Activated gamma-delta T cell treated with Interleukin-2 at 50 U/mL for 16 hours (primary cell): ENCODE measurements at places on chromosomes 16 and 17.

DNA sequence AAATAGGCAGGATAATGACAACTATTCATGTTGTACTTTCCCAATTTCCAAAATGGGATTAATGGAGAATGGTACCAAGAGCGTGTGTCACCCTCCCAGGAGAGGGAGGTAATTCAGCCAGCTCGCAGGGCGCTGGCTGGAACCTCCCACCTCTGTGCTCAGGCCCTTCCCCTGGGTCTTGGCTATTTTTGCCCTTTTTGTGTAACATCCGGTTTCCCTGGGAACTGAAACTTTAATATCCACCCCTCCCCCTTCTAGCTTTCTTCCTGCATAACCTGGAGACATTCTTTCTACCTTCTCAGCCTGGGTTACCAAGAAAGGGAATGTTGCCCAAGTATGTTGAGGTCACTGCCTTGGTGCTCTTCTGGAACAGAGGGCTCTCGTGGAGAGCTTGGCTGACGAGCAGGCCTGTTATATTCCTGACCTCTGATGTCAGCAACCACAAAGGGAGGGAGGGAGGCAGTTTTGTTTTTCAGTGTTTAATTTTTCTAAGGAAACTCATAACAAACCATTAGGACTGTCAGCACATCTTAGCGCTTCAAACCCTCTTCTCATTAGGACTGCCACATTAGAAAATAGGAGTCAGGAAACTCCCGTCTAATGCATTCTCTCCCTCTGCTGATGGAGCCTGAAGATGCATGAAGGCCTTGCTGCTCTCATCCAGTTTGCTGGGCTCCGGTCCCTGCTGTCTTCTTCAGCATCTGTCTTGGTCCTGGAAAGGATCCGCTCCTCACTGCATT lies 25.6 kb downstream of the ITGB3 start:
- DNase-seq: no peak

- no peak for DNase-seq
Observed at GRCh38 chr17:66610361-66611133, 224.4 kb upstream of the CACNG5 start.

DNA sequence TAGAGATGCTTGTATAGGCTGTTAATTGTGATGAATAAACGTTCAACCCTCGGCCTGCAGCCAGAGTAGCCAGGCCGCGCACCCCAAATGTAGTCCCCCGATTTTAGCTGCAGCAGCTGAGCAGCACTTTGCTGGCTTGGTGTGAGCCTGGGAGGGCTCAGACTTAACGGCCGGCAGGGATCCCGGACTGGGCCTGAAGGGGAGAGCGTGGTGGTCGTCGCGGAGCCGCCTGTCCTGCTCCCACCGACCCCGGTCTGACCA lies 11.9 kb downstream of the ZNF629 start:
- no peak for DNase-seq

DNA sequence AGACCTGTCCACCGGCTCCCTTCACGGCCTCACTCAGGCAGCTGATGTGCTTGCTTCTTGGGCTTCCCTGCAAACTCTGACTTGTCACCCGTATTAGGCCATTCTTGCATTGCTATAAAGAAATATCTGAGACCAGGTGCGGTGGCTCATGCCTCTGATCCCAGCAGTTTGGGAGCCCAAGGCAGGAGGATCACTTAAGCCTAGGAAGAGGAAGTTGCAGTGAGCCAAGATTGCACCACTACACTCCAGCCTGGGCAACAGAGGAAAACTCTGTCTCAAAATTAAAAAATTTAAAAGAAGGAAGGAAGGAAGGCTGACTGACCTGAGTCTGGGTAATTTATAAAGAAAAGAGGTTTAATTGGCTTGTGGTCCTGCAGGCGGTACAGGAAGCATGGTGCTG lies 17.0 kb downstream of the SOST start:
- no peak for DNase-seq

DNA sequence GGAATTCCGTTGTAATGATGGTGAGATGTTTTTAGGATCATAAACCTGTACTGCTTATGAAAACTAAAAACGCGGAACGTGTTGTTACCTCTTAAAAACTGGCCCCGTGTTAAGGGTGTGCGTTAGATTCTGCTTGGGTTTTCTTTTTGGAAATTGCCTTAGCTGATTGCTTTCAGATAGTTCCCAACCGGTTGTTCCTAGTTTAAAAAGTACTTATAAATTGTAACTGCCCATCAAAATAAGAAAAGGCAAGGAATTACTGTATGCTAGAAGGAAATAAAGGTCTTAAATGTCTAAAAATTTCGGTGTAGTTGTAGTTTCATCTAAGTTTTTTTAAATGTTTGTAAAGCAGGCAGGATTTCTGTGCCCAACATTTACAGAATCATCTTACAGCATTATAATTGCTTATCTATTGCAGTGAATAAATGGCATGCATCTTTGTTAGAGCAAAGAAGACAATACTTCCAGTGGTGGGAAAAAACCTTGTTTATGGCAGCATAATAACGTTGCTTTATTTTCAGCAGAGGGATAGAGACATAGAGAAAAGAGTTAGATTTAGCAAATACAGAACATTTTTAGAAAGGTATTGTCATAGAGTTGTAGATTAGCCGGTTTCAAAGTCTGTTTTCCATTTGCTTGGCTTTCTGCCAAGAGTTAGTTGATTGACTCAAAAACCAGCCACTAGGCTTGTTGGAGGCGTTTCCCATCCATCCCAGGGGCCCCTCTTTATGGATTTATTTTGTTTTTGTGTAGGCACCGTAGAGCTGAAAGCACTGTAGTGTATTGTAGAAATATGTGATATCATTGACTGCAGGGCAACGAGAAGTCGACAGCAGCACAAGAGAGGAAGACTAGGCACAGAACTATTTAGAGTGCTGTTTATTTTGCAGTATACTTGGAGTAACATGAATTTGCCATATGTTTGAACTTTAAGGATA lies 1.7 kb downstream of the PPM1D start:
- peak; percentile 15 for DNase-seq

DNA sequence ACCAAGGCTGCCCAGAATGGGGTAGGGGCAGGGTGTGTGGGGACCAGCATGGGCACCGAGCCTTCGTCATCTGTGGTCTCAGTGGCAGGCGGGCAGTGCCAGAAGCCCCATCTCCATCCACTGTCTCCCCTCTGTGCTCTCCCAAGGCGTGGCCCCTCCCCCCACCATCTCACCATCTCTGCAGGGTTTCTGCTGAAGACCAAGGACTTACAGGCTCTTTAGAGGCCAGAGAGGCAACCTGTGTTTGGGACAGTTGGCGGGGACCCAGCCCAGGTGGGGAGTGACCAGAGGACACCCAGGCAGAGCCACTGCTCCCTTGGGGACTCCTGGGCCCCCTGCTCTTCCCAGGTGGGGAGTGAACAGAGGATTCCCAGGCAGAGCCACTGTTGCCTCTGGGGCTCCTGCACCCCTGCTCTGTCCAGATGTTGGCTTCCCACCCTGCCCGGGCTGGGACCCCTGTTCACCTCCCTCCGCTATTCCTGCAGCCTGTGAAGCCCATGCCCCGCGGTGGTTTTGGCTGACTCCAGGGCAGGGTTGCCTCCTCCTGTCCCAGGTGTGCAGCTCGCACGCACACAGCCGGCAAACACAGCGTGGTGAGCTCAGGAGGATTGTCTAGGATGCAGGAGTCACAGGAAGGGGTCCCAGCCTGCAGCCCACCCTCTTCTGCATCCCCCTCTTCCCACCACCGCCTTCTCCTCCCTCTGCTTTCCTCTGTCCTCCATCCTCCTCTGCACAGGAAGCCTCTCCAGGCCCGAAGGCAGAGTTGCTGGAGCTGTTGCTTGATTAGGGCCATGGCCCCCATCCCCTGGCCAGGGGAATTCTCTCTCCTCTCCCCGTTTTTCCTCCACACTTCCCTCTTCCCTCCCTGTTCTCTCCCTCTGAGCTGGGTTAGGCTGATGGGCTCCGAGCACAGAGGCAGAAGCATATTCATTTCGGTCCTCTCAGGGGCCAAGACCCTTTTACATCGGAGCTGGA lies 45.0 kb downstream of the SLC7A5 start:
- DNase-seq: no peak

DNA sequence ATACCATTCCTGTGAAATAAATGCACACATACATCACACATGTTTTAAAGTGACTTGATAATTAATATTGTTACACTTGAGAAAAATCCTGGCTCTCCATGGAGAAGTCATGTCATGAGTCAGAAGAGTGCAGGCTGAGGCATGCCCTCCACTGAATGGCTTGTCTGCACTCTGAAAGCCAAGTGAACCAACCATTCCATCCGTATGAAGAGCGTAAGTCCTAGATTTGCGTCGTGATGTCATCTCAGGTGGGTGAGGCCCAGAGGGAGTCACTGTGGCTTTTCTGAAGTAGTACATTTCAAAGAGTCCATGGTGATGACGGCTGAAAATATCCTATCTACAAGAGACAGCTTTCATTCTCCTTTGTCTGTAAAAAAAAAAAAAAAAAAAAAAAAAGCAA lies 83.5 kb upstream of the IRX5 start:
- DNase-seq: no peak

DNA sequence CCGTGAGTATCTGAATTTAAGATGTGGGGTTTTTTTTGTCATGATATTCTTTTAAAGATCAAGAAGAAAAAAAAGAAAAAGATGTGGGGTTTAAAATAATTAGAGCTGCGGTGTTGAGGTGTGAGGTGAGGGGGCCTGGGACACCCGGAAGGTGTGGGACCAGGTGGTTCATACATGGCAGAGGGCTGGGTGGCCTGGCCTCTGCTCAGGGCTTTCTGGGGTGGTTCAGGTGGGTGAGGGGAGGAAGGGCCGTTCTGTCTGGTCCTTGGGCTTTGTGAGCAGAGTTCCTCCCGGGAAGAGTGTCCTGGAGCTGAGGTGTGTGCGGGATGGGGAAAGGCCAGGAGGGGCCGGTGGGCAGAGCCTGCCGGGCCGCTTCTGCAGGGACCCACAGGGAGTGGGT lies 5.0 kb downstream of the PRSS27 start:
- DNase-seq: no peak

- DNase-seq: no peak
Observed at GRCh38 chr17:78797691-78798585, 15.9 kb upstream of the CYTH1 start.

DNA sequence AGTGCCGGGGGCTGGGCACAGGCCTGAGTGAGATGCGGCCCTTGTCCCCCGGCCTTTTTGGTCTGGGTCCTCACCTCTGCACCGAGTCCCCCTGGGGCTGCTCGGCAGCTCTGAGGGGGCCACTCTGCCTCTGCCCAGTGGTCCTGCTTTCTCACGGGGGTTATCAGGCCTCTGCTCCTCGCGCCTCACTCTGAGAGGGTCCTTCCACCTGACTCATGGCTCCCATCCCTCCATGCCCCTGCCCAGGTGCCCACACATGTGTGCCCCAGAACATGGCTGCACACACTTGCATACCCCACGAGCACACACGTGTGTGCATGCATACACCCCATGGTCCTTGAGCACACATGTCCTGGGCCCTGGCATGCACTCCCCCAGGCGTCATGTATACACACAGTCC lies 53.7 kb downstream of the CMIP start:
- no peak for DNase-seq

- DNase-seq: no peak
Observed at GRCh38 chr17:28744972-28745785, 1.4 kb downstream of the TRAF4 start.

DNA sequence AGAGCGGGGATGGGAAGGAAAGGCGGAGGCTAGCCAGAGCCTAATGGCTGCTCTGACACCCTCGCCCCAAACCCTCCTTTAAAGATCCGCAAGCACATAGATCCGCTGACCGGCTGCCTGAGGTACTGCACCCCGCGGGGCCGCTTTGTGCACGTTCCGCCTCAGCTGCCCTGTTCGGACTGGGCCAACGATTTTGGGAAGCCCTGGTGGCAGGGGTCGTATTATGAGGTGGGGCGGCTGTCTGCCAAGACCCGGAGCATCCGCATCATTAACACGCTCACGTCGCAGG lies 663 bp downstream of the CYB5D1 start:
- DNase-seq: no peak

DNA sequence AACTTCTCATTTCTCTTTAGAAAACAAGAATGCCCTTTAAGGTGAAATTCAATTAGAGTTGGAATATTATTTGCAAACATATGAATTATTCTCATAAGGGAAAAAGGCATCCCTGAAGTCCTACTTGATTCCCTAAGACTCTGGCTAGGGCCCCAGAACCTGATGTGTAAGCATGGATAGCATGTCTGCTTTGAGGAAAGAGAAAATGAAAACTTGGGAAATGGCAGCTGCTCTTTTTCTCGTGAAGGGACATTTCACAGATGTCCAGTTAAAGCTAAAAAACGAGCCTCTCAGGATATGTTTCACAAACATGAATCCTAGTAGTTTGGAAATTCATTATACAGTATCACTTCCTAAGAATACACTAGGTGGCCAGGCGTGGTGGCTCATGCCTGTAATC lies 112.3 kb upstream of the CLEC3A start:
- DNase-seq: no peak

GRCh38 chr17:12522743-12523183 lies 142.9 kb upstream of the MYOCD start:
- no peak for DNase-seq

DNA sequence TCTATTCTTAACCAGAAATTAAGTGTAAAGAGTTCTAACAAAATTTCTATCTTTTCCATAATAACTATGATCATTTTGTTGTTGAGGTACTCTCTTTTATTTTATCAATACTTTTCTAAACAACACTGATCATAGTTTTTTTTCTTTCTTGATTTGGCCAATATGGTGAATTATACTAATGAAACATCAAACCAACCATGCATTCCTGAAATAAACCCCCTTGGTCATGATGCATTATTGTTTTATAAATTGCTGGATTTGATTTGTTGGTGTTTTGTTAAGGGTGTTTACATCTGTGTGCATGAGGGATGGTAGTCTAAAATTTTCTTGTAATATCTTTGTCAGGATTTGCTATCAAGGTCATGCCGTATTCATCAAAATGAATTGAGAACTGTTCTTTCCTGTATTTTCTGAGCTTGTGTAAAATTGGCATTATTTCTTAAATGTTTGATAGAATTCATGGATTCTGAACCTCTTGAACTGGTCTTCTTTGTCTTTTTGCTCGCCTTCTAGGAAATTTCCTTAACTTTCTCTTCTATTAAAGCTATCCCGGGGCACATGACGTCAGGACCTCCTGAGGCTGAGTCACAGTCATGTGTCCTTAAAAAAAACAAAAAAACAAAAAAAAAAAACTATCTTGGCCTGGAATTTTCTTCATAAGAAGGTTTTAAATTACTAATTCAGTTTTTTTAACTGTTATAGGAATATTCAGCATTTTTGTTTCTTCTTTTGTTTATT lies 3.9 kb upstream of the TRIM25 start:
- no peak for DNase-seq
